ENCODE measurements at places on chromosomes 3 and 15.
A peak's percentile ranks its signal among the peaks of the same experiment; 100 is the strongest.

- no peak for DNase-seq
These were observed 39.0 kb upstream of the IGF1R start for GRCh38 chr15:98609144-98609852.

DNA sequence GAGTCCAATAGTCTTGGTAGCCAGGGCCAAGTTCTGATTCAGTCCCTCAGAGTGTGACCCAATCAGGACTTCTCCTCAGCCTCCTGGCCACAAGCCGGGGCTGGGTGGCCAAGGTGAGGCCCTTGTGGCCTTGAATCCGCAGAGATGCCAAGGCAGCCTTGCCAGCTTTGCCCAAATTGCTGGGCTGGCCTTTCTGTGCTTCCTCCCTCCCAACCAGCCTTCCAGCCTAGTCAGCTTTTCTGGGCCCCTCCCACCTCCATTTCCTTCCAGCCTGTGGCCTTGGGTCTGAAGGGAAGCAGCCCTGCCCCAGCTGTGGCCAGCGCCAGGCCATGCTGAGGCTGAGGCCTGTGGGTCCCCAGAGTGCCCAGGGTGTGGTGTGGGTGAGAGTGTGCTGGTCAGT lies 34.3 kb upstream of the ANKDD1A start:
- DNase-seq: peak; percentile 93

DNA sequence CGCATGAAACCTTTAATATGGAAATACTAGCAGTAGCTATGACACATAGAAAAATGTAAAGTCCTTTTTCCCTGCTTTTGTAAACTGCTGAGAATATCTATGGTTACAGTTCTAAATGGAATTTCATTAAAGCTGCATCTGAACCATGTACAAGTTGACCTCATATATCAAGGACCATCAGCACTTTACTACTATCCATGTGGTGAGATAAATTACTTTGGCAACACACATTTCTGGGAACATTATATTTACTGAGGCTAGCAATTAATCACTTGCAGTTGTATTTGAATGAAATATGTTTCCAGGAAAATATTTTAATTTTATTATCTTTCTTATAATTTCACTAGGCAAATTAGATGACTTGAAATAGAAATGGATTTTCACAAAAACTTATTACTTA lies 545.5 kb downstream of the NAALADL2 start:
- no peak for DNase-seq

DNA sequence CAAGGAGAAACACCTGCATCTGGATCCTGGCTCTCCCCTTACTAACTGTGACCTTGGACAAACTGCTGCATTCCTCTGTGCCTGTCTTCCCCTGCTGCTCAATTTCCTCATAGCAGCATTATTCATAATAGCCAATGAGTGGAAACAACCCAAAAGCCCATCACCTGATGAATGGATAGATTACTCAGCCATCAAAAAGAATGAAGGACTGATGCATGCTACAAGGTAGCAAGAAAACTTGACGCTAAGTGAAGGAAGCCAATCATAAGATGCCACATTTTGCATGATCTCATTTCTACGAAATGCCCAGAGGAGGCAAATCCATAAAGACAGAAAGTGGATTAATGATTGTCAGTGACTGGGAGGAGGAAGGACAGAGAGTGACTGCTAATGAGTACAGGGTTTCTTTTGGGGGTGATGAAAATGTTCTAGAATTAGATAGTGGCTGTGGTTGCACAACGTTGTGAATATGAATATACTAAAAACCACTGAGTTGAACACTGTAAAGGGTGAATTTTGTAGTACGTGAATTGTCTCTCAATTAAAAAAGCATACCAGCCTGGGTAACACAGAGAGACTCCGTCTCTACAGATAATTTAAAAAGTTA lies 11.2 kb downstream of the IGDCC4 start:
- no peak for DNase-seq

- no peak for DNase-seq
These were observed 27.9 kb upstream of the PSTPIP1 start for GRCh38 chr15:76967067-76967466.

- no peak for DNase-seq
These were observed 1.9 kb downstream of the TOPBP1 start for GRCh38 chr3:133659806-133660205.

- DNase-seq: peak; percentile 86
These were observed 34.3 kb downstream of the CCR3 start for GRCh38 chr3:46276497-46277099.

DNA sequence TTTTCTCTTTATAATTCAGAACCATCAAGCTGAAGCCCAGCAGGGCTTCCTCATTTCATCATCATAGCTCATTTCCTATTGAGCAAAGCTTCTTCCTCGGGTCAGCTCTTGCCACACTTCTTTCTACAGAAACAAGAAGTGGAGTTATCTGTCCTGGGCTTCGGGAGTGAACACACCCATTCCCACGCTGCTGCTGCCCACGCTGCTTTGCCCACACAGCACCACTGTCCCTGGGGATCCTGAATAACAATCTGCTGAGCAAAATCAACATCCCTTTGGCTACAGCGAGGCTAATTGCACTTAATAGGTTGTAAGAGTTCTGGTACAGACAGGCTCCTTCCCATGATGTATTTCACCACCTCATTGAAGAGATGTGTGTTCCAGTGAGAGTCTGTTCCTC lies 23.7 kb downstream of the CEP19 start:
- peak; percentile 87 for DNase-seq

GRCh38 chr15:53197426-53197839 lies 407.3 kb upstream of the ONECUT1 start:
- DNase-seq: peak; percentile 82

DNA sequence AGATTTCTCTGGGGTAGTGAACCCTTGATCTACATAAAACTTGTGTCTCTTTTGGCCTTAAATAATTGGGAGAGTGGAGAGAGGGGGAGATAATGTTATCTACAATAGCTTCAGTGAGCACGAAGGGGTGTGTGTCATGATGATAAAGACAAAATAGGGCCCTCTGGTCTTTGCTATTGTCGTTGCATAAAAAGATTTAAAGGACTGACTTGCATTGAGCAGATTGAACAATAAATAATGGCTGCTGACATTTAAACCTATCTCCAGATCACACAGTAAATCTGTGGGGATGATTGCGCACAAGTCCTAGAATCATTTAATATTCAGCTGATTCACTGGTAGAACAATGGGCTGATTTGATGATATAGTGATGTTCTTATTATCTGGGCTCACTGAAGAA lies 71.3 kb upstream of the GAP43 start:
- no peak for DNase-seq

DNA sequence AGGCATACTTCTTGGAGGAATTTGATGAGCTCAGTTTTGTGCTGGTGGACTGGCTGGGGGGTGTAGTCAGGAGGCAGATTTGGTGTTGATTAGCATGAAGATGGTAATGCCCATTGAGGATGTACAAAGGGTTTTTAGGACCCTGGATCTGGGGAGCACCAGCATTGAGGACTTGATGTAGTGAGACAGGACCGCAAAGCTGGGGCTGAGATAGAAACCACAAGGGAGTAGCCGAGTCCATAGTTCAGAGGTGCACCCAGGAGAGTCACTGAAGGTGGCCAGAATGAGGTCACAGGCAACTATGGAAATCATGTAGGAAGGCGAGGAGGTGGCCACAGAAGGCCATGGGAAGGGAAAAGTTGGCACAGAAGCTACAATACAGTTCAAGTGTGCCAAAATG lies 2.7 kb upstream of the CDC25A start:
- DNase-seq: no peak

DNA sequence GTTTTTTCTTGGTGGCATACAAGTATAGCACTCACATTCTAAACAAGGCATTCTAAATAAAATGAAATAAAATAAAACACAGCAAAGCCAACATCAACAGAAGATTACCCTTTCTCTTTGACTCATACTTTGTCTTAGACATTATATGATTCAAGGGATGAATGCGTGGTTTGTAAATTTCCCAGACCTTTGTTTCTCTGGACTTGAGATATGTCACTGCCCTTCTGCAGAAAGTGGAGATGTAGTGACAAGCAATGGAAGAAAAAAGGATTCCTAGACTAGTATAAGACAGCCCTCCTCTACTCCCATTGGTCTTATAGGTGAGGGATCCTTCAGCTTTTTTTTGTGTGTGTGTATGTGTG lies 22.4 kb downstream of the NANOGP8 start:
- DNase-seq: no peak

DNA sequence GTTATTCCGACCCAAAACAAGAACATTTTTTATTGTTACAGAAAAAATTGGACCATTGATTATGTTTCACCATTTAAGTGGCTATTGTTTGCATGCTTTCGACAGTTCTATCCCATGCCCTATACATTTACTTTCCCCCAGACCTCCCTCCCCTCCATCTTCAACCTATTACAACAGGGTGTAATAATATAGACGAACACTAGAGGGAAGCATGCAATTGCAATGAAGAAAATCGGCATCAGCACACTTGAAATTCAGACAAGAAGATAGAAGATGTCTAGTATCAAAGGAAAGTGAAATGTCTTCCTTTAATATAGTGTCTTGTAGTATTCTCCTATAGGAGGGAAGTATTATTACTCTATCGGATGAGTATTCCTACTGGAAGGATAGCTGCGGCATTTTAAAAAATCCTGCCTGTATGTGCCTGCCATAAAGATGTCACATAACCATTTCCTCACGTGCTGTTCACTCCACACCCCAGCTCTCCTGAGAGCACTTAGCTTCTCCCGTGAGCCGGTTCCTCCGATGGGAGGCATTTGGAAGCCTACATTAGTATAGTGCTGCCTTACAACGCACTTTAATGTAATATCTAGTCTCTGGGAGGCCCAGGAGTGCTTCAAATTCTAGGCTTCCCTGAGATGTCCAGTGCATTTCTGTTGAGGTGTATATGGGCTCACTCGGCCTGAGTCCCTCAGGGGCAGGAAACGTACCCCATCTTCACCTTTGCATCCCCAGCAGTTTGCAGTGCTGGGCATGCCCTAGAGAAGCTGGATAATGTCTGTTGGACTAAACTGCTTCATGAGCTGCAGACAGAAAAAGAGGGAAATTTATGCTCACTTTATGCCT lies 17.8 kb upstream of the ERICH6 start:
- no peak for DNase-seq

DNA sequence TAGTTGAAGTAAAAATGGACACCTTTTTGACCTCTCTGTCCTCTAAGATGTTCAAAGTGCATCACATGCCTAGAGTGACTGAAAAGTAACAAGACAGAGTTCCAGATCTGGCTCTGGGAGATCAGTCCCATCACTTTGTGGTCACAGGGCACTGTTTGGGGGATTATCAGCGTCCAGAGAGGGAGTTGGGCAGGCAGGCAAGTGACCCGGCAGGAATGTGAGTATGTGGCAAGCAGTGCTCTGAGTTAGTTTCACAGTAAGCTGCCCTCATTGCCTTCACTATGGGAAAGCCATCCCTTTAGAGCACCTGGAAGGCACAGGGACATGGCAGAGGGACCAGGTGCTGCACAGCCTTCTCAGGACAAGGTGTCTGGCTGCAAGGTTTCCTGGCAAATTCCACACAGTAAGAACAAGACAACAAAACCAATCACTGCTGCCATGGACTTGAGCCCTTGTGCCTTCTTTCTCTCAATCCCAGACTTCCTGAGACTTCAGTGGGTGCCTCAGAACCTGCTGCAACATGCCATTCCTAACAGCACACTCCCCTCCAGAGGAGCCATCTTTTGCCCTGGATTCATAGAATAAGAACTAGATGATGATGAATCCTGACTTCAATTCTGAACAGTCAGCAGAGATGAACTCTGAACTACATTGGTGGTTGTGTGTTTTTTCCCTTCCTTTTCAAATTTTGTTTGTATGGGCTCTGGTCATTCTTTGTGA lies 55.2 kb downstream of the TIPARP start:
- no peak for DNase-seq

DNA sequence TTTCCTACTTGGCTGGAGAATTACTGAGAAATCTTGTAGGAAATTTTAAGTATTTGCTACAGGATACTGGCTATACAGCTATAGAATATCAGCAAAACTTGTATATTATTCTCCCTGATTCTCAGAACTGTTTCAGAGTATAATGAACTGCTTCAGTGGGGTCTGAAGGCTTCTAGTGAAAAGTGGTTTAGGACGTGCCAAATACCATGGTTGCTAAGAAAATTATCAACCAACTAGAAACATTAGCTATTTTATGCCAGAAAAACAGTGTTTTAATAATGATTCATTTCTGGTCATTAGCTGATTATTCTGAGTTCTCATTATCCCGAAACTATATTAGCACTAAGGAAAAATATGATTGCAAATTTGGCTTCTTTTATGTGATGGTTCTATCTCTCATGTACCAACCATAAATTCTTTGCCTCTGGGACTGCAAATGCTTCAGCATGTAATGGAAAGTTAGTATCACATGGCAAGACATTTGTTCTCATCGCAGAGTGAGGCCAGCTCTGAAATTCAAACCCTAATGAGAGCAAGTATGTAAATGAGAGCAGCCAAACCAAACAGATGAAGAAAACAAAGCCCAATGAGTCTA lies 11.0 kb upstream of the TSC22D2 start:
- DNase-seq: no peak

DNA sequence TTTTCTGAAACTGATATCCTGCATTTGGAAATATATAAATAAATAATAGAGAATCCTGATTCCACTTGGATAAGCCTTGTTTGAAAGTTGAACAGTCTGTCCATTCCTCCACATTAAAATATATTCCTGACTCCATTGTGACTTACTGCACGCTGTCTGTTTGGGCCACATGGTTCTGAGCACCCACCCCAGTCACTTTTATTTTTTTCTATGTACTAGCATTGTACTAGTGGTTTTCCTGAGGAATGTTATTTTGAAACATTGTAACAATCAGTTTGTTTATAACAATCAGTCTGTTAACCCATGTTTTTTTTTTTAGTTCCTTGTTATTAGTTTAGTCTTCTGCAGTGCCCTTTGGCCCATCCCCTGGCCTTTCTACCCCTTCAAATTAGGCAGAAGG lies 87.4 kb upstream of the CCNL1 start:
- DNase-seq: no peak

- DNase-seq: no peak
These were observed 166.9 kb downstream of the CHST2 start for GRCh38 chr3:143286392-143287010.

DNA sequence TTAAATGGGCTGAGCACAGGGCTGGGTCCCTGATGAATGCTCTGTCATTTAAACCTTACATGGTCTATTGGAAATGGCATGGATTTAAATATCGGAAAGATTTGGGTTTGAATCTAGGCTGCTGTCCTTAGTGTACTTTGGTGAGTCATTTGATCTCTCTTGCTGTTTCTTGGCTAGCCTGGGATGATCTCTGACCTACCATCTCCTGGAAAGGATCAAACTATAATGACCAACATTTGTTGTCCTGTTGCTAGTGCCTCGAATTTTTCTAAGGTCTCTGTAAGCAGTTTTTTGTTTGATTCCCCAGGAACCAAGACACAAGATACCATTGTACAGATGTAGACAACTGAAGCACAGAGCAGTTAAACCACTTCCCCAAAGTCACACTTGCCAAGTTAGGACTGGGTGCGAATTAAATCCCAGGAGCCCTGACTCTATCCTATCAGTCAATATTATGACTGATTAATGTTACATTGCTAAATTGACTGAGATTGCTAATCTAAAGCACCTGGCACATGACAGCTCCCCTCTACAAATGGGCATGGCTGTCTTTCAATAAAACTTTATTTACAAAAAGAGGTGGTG lies 244.9 kb upstream of the MCTP2 start:
- no peak for DNase-seq

Measured in posterior vena cava (tissue), 2 donors.